ENCODE measurements at places on chromosomes 3 and 15. TPM values are rescaled to one million over a fixed set of nuclear protein-coding genes. Genes with fewer than 3 reads are reported as not detected.
A peak's percentile ranks its signal among the peaks of the same experiment; 100 is the strongest.

- DNase-seq = no peak
These were observed 81.1 kb downstream of the TRIM42 start for GRCh38 chr3:140758791-140759444.

GRCh38 chr3:169865176-169865767 lies 4.5 kb downstream of the LRRC31 start:
- no peak for DNase-seq

GRCh38 chr15:59360896-59361295 lies 11.8 kb downstream of the MYO1E start:
- DNase-seq = no peak

DNA sequence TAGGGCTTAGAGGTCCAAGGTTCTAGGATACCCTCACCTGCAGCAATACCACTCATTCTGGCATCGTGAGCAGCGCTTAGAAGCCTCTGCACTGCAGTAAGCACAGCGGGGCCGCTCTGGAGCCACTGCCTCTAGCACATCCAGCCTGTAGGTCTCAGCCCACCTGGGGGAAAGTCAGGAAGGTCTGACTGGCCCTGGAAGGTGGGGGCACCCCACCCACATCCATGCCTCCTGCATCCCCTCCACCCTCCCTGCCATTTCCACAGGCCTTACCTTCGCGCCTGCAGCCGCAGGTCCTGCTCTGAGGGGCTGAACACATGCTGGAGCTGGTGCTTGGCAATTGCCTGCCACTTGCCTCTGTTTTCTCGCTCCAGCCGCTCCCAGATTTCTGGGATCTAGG lies 901 bp upstream of the RASSF1 start:
- no peak for DNase-seq

DNA sequence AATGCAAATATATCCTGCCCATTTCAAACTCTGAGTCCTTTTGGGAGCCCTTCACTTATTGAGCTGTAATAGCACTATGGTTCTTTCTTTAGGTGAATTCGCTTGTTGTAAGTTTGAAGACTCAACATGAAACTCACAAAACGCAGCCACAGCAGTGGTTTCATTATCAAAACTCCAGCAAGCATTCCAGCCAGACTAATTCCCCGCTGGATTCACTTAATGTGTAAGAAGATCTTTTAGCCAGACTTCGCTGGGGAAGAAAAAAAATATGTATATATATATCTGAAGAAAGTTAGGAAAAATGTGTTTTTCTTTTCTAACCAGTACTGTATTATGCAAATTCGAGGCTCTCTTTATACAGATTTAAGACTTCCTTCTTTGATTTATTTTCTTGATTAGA lies 241.1 kb downstream of the WNT5A start:
- DNase-seq = peak; percentile 40

GRCh38 chr3:11423868-11424267 lies 151.7 kb downstream of the ATG7 start:
- DNase-seq = no peak

The GALNT15 gene
- polyA plus RNA-seq = 1.1 TPM

Data from forelimb muscle (tissue), 1 donor.